Pericardium fibroblast (primary cell): ENCODE measurements at places on chromosomes 3 and 15. TPM values are rescaled to one million over a fixed set of nuclear protein-coding genes. Genes with fewer than 3 reads are reported as not detected.

GCNT3 gene
- not detected in 2 replicates for total RNA-seq

ERC2 gene
- under 0.01 TPM in 1 of 2 replicates, not detected in the other for total RNA-seq

CFAP100 gene
- not detected in 2 replicates for total RNA-seq

CADPS gene
- total RNA-seq = under 0.01 TPM in 1 of 2 replicates, not detected in the other
